ENCODE measurements at places on chromosomes 5 and 9.
A peak's percentile ranks its signal among the peaks of the same experiment; 100 is the strongest.

DNA sequence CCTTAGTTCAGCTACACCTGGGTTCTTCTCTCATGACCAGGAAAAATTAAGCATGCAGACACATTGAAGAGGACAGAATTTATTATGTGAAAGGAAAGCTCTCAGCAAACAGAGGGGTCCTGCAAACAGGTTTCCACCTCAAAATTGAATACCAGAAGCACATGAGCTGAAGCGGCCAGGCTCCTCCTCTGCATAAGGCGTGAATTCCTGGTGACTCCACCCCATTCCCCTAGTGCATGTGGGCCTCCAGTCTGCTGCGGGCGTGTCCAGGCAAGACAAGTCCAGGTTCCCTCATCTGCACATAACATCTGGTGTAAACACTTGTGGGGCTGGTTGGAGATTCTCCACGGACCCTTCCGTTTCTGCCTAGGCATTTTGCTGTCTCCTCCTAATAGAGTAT, 1156.4 kb downstream of the FOXD4L5 start:
- no peak for DNase-seq

- no peak for DNase-seq
Observed at GRCh38 chr5:67495072-67495471, 298.5 kb upstream of the CD180 start.

DNA sequence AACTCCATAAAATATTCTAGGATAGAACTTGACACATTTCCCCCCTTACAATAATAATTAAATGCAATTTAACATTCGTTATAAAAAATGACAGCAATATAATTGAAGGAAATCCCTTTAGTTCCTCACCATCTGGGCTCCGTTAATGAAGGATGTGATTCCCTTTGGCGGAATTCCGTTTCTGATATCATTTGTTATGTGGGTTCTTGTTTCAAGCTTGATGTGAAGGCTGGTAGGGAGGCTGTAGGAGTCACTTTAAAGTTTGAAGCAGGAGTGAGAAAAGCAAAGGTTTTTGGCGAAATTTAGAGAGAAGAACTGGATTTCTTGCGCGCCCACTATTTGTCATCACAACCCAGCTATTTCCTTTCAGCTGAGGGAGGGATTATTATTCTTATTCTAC, 4.0 kb downstream of the RGS7BP start:
- no peak for DNase-seq

DNA sequence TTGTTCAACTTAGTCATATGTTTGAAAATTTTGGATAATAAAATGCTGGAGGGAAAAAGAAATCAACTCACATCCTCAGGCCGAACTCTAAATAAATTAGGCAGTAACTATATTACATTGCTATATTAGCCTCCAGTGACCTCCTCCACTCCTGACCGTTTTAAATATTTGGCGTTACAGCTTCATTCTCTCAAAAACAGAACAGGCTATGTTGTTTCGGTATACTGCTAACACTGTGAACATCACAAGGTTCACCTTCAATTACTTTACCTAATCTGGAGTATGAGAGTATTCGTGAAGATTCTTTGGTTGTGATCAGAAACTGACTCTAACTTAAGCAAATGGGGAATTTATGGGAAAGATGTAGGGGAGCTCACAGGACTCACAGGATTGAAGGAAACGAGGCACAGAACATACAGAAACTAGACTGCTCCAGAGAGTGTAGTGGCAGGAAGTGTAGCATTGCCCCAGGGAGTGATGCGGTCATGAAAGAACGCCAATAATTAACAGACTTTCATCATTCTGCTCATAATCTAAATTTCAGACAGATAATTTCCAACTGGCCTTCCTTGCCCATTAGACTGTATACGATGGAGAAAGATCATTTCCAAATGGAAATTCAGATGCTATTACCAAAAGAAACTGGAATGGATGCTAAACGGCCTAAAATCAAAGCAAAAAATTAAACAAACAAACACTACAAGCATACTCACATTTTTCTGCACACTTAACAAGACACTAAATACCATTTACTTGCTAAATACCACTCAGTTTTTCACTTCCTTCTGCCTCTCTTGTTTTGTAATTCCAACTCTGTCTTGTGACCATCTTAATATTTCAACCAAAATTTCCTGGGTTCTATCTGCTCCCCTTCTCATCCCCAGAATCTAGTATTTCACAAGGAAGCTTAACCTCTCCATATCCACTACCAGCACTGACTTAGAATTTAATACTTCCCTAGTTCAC, 110.1 kb upstream of the LPAR1 start:
- no peak for DNase-seq

- no peak for DNase-seq
Observed at GRCh38 chr5:173672166-173672565, 55.7 kb upstream of the BOD1 start.

DNA sequence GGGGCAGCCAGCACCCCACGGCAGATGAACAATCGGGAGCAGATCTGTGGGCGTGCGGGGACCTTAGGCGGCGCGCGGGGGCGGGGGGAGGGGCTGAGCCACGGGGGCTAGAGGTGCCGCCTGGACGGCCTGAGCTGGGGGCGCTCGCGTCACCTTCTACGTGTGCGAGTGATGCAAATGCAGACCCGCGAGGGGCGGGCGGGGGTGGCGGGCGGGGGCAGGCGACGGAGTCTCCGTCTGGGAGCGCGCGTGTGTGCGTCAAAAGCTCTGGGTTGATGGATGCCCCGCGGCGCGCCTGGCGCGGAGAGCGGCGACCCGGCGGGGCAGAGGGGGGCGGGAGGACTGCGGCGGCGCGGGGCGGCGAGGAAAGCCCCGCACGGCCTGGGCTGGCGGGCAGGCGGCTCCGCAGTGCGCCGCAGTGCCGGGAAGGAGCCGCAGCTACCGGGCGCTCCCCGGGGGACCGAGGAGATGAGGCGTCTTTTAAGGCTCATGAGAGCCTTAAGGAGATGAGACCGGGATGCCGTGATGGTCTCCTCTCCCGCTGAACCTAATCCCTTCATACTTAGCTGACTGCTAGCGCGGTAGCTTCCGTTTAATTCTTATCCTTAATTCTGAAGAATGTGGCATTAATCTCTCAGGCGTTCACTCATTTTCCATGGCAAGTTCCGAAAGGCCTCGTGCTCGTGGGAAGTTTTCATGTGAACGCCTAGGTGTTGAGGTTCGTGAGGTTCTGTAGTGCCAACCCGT, 1.5 kb downstream of the SV2C start:
- DNase-seq = peak; percentile 9

- no peak for DNase-seq
Observed at GRCh38 chr5:97576956-97577355, 393.9 kb upstream of the RIOK2 start.

DNA sequence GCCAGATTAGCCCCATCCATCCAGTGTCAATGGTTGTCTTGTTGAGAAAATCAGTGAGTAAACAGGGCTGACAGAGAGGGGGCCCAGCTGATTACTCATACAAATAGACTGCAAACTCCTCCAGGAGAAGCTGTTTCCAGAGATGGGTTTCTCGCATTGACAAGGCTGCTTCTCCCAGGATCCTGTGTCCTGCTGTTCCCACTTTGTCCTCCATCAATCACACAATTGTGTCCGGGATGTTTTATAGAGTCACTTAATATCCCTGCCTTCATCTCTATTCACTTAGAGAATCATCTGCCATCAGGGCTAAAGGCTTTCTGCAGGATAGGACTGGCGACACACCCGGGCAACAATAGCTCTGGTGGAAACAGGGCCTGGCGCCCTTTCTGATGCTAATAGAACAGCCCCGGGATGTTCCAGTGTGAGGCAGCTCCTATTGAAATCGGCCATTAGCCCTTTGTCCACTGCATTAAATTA, 71.7 kb upstream of the TBCA start:
- DNase-seq = no peak

DNA sequence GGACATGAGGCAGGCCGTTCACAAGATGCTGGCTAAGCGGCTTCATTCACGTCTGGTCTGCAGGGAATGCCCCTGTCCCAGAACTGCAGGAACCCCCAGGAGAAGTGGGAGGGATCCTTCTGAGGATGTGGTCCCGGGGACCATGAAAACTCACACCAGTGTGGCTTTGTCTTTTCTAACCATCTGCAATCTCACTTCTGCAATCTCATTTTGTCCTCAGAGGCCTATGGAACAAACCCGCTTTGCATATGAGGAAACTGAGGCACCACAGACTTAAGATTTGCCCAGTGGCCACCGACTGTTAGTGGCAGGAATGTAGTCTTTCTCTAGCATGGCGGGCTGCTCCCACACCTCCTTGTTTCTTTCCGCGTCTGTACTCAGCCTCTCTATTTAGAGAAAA, 6.9 kb downstream of the CXCL14 start:
- no peak for DNase-seq

- no peak for DNase-seq
Observed at GRCh38 chr9:127035948-127036347, 86.5 kb downstream of the ANGPTL2 start.

DNA sequence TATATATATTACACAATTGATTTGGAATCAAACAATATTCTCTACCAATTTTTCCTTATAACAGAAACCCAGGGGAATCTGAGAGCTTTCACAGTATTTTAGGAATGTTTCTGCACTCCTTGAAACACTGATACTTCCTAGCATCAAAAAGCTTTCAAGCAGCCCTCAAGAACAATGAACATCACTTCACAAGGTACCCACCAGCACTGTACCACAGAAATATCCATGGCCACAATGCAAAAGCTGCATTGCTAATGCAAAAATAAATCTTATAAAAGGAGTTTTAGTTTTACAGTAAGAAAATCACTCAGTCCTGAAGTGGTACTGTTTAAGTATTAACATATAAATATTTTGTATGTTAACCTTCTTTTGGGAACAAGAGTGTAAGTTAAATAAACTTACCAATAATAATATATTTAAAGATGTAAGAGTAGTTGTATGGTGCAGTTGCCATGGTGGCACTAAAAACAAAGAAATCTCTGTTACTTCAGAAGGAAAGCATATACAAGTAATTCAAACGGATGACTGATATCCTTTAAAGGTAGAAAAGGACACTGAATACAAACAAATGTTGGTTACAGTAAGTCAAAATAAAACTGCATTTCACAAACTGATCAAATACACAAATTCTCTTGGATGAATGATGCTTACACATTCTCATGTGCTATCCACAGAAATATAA, 8.6 kb downstream of the RAB14 start:
- DNase-seq = no peak

GRCh38 chr5:139075066-139076050, 122.8 kb downstream of the SIL1 start:
- no peak for DNase-seq

GRCh38 chr5:6631441-6631840, 1.4 kb downstream of the NSUN2 start:
- DNase-seq = no peak

GRCh38 chr5:1089621-1090040, 22.2 kb downstream of the SLC12A7 start:
- no peak for DNase-seq

- no peak for DNase-seq
Observed at GRCh38 chr9:87742813-87743428, 17.0 kb downstream of the CTSL start.

DNA sequence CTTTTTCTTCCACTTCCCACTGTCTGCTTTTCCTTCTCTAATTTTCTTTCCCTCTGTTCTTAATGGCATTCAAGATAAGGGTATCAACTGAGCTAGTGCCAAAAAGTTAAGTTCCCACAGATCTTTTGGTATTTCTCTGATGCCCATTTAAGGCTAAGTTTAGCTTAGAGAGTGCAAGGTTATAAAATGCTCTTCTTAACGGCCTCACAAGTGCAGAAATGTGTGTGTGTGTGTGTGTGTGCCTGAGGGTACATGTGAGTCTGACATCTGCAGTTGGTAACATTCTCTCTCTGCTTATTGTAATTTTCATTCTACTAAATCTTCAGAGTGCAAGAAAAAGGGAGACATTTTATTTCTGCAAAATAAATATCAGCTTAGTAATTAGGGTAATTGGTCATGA, 24.2 kb downstream of the FBN2 start:
- no peak for DNase-seq

GRCh38 chr5:115229606-115230005, 33.1 kb downstream of the PGGT1B start:
- no peak for DNase-seq

GRCh38 chr5:17121776-17122175, 95.7 kb upstream of the BASP1 start:
- DNase-seq = no peak

DNA sequence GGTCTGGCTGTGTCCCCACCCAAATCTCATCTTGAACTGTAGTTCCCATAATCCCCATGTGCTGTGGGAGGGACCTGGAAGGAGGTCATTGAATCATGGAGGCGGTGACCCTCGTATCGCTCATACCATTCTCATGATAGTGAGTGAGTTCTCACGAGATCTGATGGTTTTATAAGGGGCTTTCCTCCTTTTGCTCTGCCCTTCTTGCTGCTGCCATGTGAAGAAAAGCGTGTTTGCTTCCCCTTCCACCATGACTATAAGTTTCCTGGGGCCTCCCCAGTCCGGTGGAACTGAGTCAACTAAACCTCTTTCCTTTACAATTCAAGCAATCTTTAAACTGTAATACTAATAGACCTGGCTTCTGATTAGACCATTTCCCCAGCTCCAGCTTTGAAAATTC, 92.2 kb upstream of the SARDH start:
- DNase-seq = no peak

Data from hepatocyte (in vitro differentiated cells).